ENCODE measurements at places on chromosomes 6 and 20. TPM values are rescaled to one million over a fixed set of nuclear protein-coding genes. Genes with fewer than 3 reads are reported as not detected.

RIPPLY2 gene
- total RNA-seq = 12.9 TPM

DNA sequence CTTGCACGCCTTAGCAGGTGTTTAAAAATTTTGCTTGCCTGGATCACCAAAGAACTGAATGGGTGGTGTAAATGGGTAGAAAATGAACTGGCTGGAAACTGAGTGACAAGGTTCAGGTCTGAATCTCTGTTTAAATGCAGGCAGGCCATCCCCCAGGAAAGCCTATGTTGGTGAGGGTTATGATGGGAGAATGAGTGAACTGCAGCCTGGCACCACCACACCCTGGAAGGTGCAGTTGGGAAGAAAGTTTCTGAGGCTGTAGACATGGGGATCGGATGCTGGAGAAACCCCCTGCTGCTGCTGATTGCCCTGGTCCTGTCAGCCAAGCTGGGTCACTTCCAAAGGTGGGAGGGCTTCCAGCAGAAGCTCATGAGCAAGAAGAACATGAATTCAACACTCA is 519 bp downstream of the CSTL1 start:
- no peak for DNase-seq

- no peak for DNase-seq
Measured at GRCh38 chr6:75850026-75850833, 101.2 kb downstream of the MYO6 start.

GRCh38 chr20:34104059-34104458 is 8.0 kb downstream of the EIF2S2 start:
- no peak for DNase-seq

DNA sequence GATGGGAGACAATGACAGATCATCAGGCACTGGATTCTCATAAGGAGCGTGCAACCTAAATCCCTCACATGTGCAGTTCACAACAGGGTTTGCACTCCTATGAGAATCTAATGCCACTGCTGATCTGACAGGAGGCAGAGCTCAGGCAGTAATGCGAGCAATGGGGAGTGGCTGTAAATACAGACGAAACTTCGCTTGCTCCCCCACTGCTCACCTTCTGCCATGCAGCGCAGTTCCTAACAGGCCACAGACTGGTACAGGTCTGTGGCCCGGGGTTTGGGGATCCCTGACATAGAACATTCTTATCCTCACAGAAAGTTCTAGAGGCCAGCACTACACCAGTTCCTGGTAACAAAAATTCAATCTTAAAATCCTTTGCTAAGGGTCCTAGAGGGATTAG is 23.2 kb downstream of the RRAGD start:
- no peak for DNase-seq
